Activated naive CD8-positive, alpha-beta T cell treated with anti-CD3 and anti-CD28 coated beads for 36 hours (primary cell): ENCODE measurements at places on chromosomes 11 and 22. TPM values are rescaled to one million over a fixed set of nuclear protein-coding genes. Genes with fewer than 3 reads are reported as not detected.

EMID1 gene
- total RNA-seq: not detected

GRCh38 chr11:19574916-19575315 lies 137.7 kb upstream of the NAV2 start:
- no peak for DNase-seq
- H3K27me3 ChIP-seq: peaks cover 4% of the 10 kb centered on the region
- no peaks in the 10 kb centered on the region for H3K4me1 ChIP-seq
- no peak overlapping the region for H3K4me3 ChIP-seq
- H3K27ac ChIP-seq: no peak overlapping the region
- H3K36me3 ChIP-seq: no peaks in the 10 kb centered on the region

DNA sequence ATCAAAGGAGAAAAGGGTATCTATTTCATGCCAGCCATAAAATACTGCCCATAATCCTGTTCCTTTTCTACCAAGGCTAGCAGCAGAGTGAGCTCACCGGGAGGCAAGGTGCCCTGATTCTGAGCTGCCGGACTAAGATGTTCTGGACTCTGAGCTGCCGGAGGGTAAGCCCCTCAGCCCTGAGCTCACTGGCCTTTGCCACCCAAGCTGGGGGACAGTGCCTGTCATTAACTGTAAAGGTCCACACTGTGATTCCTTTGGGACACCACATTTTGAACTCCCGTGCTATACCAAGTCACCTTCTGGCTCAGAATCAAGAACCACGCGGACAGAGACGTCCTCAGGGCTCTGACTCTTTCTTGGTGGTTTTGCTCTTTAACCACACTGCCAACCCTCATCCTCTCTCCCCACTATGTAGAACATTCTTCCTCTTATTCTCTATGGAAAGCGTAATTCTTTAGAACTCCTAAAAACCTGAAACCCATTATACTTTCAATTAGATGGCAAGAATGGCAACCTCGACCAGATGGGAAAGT lies 88.4 kb upstream of the BID start:
- no peak overlapping the region for H3K4me3 ChIP-seq
- H3K27ac ChIP-seq: no peak overlapping the region
- H3K36me3 ChIP-seq: peaks cover 2% of the 10 kb centered on the region
- no peak for DNase-seq

- H3K4me3 ChIP-seq: no peak overlapping the region
- H3K36me3 ChIP-seq: no peaks in the 10 kb centered on the region
- no peak overlapping the region for H3K27ac ChIP-seq
- H3K27me3 ChIP-seq: no peaks in the 10 kb centered on the region
- DNase-seq: no peak
- H3K4me1 ChIP-seq: peaks cover 11% of the 10 kb centered on the region
These were observed 31.5 kb downstream of the PACSIN2 start for GRCh38 chr22:42983470-42983869.

- H3K27me3 ChIP-seq: no peaks in the 10 kb centered on the region
- H3K4me3 ChIP-seq: no peak overlapping the region
- no peak for DNase-seq
- no peak overlapping the region for H3K27ac ChIP-seq
These were observed 72.0 kb downstream of the ARHGAP42 start for GRCh38 chr11:100759106-100759505.
